Left cardiac atrium (tissue), 4 donors: ENCODE measurements at places on chromosomes 11 and 22. TPM values are rescaled to one million over a fixed set of nuclear protein-coding genes. Genes with fewer than 3 reads are reported as not detected.

Gene TSGA10IP
- not detected for total RNA-seq

Gene OR51B5
- not detected for total RNA-seq

Gene NTM
- 37.4 TPM for total RNA-seq

Gene CAPN5
- total RNA-seq, result 5.6 TPM

Gene TSSC4
- 45.7 TPM for total RNA-seq

Gene SCGB1D2
- total RNA-seq, result 1.2 TPM

Gene SAA4
- total RNA-seq, result 0.94 TPM

Gene ZNF202
- total RNA-seq, result 4.5 TPM

Gene ACRV1
- total RNA-seq, result not detected

Gene INS
- total RNA-seq, result not detected

Gene MDK
- 15.2 TPM for total RNA-seq

Gene ATG16L2
- total RNA-seq, result 11.9 TPM

Gene PTGDR2
- not detected for total RNA-seq

Gene TMEM151A
- 1.1 TPM for total RNA-seq

Gene PKP3
- total RNA-seq, result 0.52 TPM

Gene BBOX1
- 0.29 TPM for total RNA-seq

Gene SLCO2B1
- total RNA-seq, result 49.0 TPM

Gene BRD1
- total RNA-seq, result 19.6 TPM

Gene APLNR
- 21.6 TPM for total RNA-seq

Gene DCDC1
- 0.13 TPM for total RNA-seq

Gene PIWIL4
- total RNA-seq, result 1.0 TPM

Gene KLHL35
- 1.1 TPM for total RNA-seq

Gene APOA4
- not detected for total RNA-seq

Gene HPS4
- total RNA-seq, result 13.2 TPM

Gene ADAMTS8
- total RNA-seq, result 53.0 TPM

Gene WBP2NL
- total RNA-seq, result 0.42 TPM

Gene GUCY1A2
- 7.1 TPM for total RNA-seq

Gene NOX4
- total RNA-seq, result 5.2 TPM

Gene ARVCF
- total RNA-seq, result 12.5 TPM

Gene TMEM191B
- total RNA-seq, result not detected
